ENCODE measurements at places on chromosomes 6 and 20.

DNA sequence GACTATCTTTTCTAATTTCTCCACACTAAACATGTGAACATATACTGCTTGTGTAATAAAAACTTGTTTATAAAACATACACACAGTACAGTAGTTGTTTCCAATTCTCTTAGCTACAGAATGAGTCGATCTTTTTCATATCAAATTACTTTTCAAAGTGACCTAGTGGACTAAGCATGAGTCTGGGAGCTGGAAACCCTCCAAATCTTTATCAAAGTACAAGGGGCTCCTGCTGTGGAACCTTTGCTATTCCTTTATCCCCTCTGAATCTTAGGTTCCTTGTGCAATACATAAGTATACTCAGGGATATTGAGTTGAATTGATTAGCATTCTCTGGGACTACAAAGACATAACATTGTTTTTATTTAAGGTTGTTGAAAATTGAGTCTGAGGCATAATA is 48.7 kb upstream of the TAB2 start:
- no peak for DNase-seq

DNA sequence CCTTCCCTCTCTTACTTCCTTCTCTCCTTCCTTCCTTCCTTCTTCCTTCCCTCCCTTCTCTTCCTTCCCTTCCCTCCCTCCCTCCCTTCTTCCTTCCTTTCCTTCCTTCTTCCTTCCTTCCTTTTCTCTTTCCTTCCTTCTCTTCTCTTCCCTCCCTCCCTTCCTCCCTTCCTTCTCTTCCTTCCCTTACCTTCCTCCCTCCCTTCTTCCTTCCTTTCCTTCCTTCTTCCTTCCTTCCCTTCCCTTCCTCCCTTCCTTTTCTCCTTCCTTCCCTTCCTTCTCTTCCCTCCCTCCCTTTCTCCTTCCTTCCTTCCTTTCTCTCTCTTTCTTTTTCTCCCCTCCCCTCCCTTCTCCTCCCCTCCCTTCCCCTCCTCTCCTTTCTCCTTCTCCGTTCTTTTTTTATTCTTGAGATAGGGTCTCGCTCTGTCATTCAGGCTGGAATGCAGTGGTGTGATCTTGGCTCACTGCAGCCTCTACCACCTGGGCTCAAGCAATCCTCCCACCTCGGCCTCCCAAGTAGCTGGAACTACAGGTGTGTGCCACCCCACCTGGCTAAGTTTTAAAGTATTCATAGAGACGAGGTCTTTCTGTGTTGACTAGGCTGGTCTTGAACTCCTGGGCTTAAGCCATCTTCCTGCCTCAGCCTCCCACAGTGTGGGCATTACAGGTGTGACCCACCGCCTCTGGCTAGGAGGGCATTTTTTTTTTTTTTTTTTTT is 1.1 kb upstream of the ZNF512B start:
- no peak for DNase-seq

DNA sequence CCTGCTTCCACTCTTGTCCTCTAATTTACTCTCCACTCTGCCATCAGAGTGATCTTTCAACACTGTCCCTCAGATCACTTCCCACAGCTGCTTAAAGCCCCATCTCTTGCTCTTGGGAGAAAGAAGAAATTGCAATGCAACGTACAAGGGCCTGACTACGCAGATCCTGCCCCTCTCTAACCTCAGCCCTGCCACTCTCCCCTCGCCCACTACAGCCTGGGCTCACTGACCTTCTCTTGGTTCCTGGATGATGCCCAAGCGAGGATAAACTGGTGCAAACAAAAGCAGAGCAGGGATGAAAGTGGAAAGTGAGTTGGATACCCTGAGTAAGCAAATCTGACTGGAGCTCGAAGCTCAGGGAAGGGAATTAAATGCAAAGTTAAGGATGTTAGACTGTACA is 92.9 kb downstream of the MAP3K5 start:
- DNase-seq, result no peak

GRCh38 chr20:51460569-51461265 is 81.8 kb downstream of the NFATC2 start:
- DNase-seq, result no peak

DNA sequence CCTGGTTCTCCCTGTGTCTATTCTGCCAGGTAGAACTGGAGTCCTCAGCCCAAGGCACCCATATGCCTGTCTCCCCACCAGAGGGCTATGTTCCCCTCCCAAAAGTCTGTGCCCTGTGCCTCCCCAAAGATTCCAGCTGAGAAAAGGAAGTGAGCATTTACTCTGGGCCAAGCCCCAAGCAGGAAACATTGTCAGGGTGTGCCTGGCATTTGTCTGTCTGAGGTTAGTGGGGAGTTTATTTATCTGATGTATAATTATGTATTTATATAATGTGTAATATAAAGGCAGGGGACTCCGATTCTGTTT is 5.6 kb downstream of the GDF5 start:
- no peak for DNase-seq

- no peak for DNase-seq
Measured at GRCh38 chr20:11952639-11953038, 34.9 kb downstream of the BTBD3 start.

GRCh38 chr6:42177514-42178364 is 4.6 kb downstream of the GUCA1A start:
- no peak for DNase-seq

DNA sequence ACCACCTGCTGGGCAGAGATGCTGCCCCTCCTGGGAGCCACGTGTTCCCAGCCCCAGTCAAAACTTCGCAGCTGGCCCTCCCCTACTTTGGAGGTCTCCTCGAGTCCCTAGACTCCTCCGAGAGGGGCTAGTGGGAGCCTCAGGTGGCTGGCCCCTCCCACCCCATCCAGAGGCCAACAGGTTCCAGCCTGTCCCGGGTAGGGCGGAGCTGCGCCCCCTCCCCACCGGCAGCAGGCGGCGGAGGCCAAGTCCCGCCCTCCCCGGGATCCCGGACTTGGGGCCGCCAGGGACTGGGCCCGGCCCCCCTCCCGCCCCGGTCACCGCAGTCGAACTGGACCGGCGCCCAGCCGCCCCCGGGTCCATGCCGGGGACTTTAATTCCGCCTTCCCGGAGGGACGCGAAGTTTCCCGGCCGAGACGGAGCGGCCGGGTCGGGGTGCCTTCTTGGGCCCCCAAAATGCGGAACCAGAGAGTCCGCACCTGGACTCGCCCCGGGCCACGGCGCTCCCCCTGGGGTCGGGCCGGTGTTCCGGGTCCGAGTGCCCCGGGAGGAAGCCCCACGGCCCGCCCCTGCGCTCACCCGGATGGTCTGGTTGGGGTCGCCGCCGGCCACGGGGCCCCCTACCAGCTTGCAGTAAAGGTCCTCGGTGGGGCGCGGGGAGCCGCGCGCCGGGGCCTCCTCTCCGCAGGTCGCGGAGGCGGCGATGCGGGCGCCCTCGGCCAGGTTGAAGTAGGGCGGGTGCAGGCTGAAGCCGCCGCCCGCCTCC is 559 bp downstream of the LAMA5 start:
- DNase-seq, result no peak

GRCh38 chr20:23147964-23148730 is 62.0 kb upstream of the CD93 start:
- no peak for DNase-seq

DNA sequence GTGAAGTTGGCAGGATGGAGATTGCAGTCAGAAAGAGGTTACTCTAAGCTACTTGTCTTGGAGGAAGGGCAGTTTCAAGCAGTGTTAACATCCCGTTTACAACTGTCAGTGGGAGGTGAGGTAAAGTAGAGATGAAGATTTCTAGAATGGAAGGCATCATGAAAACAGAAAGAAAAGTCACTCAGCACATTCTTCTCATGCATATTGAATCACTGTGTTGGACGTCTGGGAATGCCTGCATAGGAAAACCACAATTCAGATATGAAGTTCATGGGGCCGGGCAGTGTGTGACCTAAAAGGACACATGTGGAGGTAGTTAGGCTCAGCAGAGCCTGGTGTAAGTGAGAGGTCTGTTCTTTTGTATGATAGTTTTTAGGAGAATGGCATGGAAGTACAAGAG is 73.5 kb upstream of the LAMP5 start:
- no peak for DNase-seq

DNA sequence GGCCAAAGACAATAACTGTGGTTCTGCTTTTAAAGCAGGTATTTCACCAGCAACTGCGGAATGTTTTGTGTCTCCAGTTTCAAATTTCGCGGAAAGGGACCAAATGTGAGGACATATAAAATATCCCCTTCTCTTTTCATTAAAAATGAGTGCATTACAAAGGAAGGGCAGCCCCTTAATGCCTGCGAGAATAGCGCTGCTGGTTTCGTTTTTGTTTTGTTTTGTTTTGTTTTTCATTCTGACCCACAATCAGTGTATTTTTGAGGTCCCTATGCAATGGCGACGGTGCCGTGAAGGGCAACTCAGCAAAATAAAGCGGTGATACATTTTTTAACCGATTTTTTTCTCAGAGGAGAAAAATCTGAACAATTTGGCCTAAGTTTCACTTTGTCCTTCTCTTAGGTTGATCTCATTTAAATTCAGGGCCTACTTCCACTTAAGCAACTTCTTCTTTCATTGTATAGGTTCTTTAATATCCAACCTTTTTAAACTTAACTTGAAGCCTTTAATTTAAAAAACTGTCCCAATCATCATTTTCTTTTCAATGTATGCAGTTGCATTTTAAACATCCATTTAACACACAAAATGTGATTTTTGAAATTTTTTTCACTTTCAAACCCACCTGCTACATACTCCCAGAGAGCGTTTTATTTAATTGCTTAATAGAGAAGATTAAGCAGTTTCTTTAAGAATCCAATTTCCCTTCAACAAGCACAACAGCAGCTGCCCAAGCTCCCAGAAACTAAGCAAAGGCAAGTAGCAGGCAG is 2.9 kb upstream of the HIVEP2 start:
- no peak for DNase-seq

DNA sequence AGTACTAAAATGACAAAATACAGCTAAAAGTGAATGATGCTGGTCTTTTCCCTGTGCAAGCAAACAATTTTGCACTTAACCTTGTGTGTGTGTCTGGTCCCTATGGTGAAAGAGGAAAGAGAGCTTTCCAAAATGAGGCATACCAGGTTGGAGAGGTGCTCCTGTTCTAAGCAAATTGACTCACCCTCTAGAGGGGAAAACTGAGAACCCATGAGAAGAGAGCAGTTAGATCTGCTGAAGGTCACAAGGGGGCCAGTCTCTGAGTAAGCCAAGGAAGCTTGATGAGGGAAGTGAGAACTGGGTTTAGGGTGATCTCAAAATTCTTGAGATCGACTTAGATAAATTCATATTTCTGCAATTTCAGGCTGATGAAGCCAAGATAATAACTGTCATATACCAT is 157.5 kb upstream of the TBX18 start:
- DNase-seq, result no peak

DNA sequence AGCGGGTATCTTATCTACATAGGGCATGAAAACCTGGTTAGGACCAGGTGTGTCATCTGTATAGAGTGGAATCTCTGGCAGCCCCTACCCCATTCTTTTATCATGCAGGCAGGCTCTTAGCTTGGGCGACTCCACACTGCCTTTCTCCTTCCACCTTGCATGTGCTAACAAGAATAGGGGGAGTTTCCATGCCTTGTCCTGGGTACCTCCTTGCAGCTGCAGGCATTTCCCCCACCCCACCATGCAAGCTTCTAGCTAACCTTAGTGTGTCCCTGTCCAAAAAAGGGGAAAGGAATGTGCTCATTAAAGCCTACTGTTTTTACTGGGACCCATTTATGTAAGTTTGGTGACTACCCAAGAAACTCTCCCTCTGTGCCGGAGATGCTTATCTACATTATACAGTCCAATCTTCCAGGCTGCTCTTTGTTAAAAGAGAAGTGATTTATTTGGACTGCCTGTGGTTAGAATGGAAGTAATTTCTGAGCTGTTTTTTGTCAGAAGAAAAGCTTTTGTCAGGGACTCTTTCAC is 10.5 kb upstream of the CEP43 start:
- DNase-seq, result no peak

GRCh38 chr20:63072991-63073737 is 66.4 kb upstream of the BHLHE23 start:
- no peak for DNase-seq

- no peak for DNase-seq
Measured at GRCh38 chr6:151445482-151445881, 6.4 kb downstream of the RMND1 start.

- no peak for DNase-seq
Measured at GRCh38 chr20:50652702-50653294, 38.5 kb downstream of the RIPOR3 start.

DNA sequence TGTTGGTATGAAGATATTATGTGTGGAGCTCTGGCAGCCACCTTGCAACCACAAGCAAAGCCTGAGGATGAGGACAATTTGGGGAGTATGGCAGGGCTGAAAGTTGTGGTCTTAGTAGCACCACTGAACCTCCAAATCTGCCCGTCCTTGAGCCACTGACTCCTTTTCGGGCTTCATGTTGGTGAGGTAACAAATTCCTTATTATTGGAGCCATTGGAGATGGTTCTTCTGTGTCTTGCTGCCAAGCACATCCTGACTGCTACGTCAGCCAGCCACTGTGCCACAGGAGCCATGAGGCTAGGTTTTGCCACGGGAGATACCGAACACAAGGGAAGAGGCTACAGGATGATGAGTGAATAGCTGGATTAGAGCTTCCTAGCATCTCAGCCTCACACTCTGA is 201.6 kb downstream of the BMP7 start:
- DNase-seq, result no peak

- DNase-seq, result no peak
Measured at GRCh38 chr6:39151211-39151610, 36.2 kb upstream of the SAYSD1 start.

- DNase-seq, result no peak
Measured at GRCh38 chr6:1257778-1258177, 54.1 kb upstream of the FOXQ1 start.

- no peak for DNase-seq
Measured at GRCh38 chr20:54129350-54129749, 44.4 kb downstream of the CYP24A1 start.

GRCh38 chr6:159033160-159034049 is 11.4 kb downstream of the TAGAP start:
- no peak for DNase-seq

DNA sequence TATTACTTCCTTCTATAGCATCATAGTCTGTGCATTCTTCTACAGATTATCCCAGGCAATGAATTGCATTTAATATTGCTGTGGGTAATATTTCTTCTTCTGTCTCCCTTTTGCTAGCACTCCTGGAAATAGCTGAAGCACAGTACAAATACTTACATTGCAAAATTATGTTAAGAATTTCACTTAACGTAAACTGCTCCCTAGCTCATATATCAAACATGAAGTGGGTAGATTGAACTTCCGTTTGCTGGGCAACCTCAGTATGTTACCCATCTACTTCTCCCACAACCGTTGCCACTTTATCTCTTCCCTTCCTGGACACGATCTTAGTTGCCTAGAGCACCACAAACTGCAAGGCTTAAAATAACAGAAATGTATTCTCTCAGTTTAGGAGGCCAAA is 963.3 kb downstream of the KIF16B start:
- DNase-seq, result no peak

DNA sequence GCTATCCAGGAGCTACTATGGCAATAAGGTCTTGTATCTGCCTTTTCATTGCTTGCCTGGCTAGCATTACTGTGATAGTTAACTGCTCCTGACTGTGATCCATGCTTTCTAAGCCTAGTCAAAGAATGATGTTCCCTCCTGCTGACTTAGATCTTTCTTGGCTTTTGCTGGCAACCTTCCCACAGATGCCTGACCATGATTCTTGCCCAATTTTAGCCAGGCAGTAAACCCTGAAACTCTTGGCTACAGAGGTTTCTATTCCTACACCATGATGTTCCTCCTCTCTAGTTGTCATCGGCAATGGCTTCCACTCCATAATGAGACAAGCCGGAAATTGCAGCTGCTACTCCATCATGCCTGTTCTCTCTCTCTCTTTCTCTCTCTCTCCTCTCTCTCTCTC is 238.1 kb downstream of the HAO1 start:
- DNase-seq, result no peak

Measured in NCI-H2081 treated with DMSO at 0.1 percent for 48 hours (cell line).